ENCODE measurements at places on chromosomes 2 and 18.

- DNase-seq, result peak; percentile 79
These were observed 368.7 kb upstream of the ID2 start for GRCh38 chr2:8312861-8313830.

DNA sequence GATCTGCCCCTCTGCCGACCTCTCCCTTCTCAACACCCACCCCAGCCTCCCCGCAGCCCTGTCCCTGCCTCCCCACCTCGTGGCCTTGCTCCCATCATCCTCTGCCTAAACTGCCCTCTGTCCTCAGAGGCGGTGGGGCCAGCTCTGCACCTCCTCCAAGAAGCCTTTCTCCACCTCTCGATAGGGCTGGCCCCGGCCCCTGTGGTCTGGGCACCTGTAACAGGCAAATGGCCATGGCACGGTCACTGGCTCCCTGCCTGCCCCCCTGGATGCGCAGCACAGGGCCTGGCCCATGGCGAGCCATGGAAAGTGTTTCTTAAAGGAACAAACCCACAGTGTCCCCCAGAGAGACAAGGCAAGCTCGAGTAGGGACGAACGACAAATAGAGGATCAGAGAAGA lies 42.0 kb downstream of the MYO7B start:
- DNase-seq, result no peak

DNA sequence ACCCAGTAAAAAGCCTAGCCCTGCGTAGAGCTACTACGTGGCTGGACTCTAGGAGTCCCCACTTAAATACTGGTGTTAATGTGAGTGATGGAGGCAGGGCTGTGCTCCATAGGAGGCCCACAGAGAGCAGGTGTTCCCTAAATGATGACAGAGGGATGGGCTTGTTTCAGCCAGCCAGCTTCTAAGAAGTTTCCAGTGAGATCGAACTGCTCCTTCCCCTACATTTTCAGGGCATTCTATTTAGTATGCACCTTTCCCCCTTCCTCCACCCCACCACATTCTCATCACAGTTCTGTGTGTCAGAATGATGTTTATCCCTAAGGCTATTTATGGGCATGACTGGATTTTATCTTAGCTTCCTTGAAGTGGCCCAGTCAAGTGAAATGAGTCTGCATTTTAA lies 213.0 kb downstream of the TRIB2 start:
- DNase-seq, result no peak

GRCh38 chr2:149410701-149411484 lies 80.5 kb downstream of the LYPD6 start:
- no peak for DNase-seq

DNA sequence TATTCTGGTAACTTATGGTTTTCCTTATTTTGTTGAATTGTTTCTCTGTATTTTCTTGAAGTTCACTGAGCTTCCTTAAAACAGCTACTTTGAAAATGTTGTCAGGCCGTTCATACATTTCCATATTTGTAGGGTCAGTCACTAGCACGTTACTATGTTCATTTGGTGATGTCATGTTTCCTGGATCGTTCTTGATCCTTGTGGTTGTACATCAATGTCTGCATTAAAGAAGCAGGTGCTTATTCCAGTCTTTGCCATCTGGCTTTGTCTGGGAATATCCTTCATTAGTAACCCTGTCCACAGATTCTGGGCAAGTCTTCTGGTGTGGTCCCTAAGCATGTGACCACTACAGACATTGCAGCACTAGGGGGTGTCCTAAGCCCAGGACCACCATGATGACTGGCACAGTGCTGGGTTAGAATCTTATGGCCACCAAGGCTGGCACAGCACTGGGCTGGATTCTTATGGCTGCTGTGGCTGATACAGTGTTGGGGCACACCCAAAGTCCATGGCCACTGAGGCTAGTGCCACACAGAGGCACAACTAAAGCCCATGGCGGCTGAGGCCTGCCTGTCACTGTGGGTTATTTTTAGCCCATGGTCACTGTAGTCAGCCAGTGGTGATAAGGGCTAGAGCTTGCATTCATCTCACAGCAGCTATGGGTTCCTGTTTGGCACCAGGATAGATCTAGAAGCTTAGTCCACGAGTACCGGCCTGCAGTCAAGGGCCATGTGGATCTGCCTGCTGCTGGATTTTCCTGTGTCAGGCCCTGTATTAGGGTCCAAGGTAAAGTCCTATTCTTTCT lies 13.2 kb downstream of the VWA3B start:
- no peak for DNase-seq

- DNase-seq, result no peak
These were observed 1.6 kb downstream of the CD8A start for GRCh38 chr2:86788881-86789686.

DNA sequence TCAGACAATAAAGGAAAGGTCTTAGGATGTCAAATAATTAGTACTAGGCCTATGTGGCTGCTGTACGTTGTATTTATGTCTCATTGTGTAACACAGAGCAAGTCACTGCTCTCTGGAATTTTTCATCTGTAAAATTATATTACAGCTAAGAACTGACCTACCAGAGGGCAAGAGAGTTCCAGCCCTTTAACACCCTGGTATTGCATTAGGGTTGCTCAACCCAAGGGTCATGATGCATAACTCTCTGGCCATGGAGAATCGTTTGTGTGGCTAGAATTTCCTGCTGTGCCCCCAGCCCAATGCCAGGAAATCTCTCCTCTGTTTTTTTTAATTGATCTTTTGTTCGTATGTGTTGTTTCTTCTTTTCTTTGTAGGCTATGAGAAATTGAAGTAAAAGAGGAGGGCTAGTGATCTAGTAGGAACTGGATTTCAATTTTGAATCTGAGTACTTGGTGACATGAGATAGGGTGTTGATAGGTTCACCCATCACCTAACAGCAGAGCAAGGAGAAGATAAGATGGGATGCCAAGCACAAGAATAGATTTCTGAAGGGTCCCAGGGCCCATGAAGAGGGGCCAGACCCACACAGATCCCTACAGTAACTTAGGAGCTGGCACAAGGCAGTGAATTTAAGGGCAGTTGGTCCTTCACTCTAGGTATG lies 571.2 kb upstream of the TNP1 start:
- no peak for DNase-seq

DNA sequence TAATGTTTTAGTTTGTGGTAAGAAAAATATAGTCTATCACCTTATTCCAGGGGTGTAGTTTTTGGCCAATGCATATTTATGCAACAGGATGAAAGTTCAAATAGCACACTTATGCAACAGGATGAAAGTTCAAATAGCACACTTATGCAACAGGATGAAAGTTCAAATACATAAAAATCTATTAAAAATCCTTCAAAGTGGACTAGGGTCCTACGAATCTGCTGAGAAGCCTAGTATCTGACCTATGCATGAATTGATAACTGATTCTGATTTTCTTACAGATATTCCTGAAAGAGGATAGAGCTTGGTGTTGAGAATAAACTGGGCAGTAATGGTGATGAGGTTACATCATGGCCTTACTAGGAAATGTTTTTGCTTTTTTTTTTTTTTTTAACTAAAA lies 2.8 kb downstream of the PECR start:
- no peak for DNase-seq

DNA sequence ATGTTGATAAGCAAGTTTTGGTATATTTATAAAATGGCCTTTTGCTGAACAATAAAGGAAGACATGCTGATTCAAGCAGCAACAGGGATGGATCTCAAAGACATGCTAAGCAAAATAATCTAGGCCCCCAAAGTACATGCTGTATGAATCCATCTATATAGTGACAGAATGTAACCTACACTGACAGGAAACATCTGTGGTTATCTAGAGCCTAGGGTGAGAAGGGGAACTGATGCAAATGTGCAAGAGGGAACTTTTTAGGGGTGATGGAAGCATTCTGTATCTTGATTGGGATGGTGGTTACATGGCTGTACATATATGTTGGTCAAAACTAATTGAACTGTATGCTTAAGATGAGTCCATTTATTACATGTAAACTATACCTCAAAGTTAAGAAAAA lies 24.2 kb downstream of the CNRIP1 start:
- peak; percentile 24 for DNase-seq

DNA sequence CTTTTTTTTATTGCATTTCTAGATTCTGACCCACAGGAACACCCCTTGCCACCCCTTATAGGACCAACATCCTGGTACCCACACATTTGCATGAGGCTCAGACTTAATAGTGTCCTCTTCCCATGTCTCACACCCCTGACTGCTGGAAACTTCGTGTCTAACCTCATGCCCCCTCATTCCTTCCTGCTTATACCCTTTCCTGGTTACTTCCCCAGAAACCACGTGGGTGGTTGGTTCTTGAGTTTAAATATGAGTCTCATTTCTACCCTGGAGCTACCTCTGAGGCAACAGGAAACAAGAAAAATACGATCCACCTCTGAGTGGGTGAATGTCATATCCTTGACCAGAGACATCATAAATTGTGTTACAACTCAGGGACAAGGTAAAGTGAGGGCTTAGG lies 1.6 kb downstream of the TNP1 start:
- no peak for DNase-seq

- DNase-seq, result no peak
These were observed 230.5 kb downstream of the FIGN start for GRCh38 chr2:163505281-163505680.

DNA sequence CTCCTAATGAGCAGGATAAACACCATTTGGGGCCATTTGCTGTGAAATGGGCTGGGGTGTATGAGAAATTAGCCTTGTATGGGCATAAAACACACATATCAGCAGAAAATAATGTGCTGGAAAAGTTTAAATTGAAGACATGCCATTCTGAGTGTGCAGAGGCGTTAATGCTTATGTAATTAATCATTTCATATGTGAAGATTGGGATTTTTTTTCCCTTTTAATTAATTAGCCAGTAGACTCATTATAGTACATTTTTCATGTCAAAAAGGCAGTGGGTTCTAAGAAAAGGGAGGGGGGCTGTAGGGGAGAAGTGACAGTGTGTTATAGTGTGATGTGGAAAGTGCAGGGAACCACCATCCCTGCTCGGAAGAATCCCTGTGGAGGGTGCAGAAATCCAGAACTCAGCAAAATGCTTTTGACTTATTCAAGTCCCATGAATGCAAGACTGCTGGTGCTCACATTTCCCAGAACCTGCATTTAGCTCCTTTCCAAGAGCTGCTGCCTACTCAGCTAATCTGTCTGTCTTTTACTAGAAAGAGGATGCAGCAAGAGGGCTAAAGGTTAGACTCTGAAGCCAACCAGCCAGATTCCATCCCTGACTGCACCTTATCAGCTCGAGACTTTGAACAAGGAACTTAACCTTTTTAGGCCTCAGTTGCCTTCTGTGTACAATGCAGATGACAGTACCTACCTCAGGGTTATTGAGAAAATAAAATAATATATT lies 11.6 kb upstream of the COX7A2L start:
- DNase-seq, result no peak

DNA sequence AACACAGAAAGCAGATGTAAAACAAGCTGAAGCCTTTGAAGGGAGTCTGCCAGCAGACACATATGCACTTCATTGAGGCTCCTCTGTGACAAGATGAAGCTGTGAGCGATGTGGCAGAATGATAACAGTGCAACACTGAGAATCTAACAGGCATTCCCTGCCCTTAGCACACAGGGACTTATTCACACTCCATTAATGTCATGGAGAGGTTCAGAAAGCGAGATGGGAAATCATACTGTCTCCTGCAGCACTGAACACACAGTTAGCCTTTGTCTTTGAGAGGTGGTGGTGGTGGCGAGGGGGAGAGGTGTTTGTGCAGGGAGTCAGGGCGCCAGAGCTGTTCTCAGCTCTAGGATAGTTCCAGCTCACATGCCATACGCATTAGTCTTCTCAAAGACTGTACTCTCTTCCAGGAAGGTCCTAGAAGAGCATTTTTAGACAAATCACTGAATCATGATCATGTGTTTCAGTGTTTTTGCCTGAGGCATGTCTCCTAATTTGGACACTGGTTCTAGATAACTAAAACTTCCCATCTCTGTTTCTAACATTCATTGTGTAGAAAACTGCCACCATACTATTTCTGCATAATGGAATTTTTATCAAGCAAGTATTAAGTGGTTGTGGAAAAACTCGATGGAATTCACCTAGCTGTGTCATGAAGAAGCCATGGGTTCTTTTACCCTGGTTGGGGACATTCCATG lies 93.5 kb upstream of the ITGB6 start:
- DNase-seq, result no peak

DNA sequence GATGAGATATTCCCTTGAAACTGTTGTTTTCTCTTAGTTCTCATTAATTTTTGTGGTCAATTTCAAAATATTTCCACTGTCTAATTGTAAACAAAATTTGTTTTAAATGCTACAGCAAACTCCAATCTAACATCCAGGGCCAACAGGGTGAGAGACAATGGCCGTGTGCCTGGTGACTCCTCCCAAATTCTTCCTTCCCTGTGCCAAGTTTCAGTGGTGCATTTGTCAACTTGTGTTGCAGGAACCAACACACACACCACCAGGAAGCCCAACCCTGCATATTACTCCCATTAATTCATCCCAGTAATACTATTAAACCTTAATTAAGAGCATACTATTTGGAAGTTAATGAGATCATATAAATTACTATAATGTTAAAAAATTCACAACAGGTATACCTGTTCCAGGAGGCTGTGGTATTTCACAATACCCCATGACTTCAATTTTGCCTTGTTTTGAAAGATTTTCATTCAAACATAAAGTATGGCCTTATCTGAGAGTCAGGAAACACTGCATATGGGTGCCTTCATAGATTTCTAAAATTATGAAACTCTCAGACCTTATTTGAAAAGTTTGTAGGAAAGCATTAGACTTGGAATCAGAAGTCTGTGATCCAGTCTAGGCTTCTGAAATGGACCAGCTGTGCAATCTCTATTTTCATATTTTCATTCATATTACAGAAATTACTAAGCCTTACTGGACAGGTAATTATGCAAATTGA lies 1.1 kb downstream of the SERPINB2 start:
- no peak for DNase-seq

DNA sequence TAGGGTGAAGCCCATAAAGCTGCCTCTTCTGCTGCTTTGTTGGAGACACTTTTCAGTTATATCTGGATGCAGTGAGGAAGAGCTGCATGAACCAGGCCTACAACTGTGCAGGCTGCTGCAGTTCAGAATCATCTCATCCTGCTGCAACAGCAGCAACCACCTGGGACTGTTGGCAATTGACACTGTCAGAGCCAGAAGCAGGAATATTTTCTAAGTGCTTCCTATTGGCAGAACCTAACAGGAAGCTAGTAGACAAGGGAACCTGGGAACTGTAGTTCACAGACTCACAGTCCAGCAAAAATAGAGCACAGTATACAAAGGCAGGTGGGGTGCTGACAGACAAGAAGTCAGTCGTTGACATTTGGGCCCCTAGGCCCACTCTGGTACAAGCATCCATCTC lies 452.9 kb upstream of the SPRED2 start:
- no peak for DNase-seq

DNA sequence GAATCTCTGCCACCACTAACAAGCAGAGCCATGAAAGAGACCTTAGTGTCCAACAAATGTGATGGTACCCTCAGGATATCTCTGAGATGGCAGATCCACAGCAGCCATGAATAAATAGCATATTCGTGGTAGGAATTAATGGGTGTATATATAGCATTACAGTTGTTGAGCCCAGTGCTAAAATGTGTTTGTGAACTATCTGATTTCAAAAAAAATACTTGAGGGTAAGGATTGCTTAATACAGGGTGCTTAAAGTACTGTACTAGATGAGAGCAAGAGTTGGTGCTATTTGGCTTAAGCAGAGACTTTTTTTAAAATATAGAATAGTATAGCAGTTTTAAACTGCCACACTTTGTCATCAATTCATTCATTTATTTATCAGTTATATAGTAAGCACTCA lies 101.5 kb upstream of the GALNT5 start:
- no peak for DNase-seq

GRCh38 chr18:44128365-44128764 lies 552.3 kb upstream of the SETBP1 start:
- no peak for DNase-seq

GRCh38 chr2:58072102-58072501 lies 25.5 kb downstream of the VRK2 start:
- no peak for DNase-seq

Measured in GM20000 (cell line).